ENCODE measurements at places on chromosomes 1 and 21. TPM values are rescaled to one million over a fixed set of nuclear protein-coding genes. Genes with fewer than 3 reads are reported as not detected.

GRCh38 chr1:95089650-95090287 is 17.0 kb upstream of the ALG14 start:
- DNase-seq, result no peak

DNA sequence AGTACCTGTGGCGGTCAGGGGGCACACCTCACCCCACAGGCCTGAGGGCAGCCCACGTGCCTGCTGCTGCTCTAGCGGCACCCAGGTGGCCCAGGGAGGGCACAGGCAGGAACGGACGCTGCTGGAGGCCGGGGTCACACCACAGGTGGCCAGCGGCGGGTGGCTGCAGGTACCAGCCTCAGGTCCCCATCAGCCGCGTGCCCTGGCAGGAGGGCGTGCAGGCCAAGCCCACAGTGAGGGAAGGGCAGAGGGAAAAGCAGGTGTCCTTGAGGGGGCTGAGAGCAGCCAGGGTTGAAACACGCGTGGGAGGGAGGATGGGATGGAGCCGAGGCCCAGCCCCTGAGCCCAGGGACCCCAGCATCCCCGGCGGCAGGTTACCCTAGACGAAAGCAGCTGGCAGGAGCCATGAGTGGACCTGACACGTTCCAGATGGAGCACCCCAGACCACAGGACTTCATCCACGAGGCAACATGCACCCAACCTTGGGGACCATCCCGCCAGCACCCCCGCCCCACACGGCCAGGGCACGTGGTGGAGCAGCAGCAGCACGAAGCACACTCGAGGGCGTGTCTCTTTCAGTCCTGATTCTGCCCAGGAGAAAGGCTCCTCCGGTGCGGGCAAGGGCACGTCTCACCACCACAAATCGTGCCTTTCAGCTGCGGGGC is 3.7 kb downstream of the SLC19A1 start:
- no peak for DNase-seq

DNA sequence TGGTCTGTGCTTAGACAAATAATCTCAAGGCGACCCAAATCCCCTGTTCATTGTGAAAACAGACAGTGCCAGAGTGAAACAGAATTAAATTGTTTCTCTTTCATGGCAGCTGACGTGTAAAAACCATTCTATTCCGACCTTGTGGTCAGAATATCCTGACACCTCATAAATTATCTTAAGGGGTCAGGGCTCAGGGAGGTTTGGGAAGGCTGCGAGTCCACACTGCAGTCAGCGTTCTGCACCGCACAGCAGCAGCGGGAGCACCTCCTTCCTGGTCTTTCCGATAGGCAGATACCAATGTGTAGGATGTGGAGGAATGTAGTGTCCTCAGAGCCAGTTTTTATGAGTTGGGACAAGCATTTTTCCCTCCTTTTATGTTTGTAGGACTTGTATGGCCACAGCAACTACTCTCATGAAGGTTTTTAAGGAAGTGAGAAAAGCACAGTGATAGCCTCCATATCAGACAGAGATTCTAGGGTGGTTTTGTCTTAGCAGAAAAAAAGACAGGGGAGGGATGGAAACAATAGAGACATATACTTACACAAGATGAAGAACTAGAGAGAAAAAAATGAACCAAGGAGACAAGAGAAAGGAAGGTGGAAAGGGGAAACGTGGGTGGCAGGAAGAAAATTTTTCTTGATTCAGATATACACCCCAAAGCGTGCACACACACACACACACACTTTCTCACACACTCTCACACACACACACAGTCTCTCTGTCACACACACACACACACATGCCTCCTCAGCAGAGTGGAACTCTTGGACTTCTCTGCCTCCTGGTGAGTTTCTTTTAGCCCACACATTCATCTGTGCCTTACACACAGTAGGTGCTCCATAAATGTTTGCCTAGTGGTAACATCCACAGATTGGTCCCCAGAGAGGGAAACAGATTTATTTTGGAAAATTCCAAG is 68.6 kb downstream of the NTMT2 start:
- DNase-seq, result no peak

GRCh38 chr1:205481629-205482151 is 22.8 kb upstream of the CDK18 start:
- no peak for DNase-seq

DNA sequence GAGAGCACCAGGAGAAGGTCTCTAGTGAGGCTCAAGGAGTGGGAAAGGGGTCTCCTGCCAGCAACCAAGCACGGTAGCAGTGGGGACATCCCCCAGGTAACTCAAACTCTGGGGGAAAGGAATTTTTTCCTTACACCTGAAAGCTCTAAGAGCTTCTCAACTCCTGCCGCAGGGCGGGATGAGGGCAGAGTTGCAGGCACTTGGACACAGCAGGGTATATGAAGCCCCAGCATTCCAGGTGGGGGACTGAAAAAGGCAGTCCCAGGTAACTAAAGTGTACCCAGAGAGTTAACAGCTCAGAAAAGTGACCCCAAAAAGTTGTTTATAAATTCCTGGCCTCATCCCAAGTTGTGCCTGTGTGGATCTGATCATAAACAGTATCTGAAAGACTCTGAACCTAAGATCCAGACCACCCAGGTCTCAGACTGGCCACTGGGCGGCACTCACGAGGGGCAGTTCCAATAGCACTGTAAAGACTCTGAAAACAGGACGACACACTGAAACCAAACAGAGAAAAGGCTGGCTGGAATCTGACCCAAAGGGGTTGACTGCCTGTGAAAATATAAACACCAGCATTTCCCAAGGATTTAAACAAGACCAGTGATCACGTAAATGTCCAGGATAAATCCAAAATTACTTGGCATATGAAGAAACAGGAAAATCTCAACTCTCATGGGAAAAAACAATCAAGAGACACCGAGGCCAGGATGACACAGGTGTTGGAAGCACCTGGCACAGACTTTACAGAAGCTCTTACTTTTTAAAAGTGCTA is 47.5 kb downstream of the HSF2BP start:
- DNase-seq, result no peak

GRCh38 chr1:95197616-95198252 is 36.3 kb upstream of the RWDD3 start:
- no peak for DNase-seq

GRCh38 chr1:9279172-9279840 is 13.4 kb upstream of the SPSB1 start:
- no peak for DNase-seq

DNA sequence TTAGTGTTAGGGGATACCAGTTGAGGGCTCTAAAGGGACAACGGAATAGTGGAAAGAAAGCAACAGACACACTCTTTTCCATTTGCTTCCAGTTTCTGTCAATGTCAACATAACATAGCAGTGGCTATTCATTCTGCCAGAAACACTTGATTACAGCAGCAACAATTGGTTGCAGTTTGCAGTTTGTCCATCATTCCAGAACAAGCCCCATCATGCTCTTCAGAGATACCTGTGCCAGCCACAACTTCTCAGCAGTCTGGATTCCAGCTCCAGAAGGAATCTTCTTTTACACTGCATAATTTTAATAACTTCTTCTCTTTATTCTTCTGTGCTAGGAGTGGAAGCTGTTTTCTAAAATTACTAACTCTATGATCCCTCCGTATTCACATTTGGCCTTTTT is 1521.4 kb downstream of the PLA2G4A start:
- DNase-seq, result no peak

GRCh38 chr1:226132728-226133503 is 53.6 kb downstream of the ACBD3 start:
- DNase-seq, result no peak

DNA sequence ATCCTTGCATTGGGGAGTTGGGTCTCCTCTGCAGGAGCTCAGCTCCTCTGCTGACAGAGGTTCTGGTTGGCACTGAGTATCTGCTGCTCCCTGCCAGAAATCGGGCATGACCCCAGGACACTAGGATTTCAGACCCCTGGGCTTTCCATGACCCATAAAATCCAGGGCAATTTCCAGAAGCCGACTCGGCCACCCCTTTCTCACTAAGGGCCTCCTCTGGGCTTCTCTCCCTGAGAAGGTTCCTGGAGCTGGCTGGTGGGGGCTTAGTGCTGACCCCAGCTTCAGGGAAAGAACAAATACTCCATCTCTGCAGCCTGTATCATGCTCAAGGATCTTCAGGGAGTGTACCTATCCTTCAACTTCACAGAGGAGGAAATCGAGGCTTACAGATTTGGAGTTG is 603.4 kb downstream of the PTPRU start:
- DNase-seq, result no peak

DNA sequence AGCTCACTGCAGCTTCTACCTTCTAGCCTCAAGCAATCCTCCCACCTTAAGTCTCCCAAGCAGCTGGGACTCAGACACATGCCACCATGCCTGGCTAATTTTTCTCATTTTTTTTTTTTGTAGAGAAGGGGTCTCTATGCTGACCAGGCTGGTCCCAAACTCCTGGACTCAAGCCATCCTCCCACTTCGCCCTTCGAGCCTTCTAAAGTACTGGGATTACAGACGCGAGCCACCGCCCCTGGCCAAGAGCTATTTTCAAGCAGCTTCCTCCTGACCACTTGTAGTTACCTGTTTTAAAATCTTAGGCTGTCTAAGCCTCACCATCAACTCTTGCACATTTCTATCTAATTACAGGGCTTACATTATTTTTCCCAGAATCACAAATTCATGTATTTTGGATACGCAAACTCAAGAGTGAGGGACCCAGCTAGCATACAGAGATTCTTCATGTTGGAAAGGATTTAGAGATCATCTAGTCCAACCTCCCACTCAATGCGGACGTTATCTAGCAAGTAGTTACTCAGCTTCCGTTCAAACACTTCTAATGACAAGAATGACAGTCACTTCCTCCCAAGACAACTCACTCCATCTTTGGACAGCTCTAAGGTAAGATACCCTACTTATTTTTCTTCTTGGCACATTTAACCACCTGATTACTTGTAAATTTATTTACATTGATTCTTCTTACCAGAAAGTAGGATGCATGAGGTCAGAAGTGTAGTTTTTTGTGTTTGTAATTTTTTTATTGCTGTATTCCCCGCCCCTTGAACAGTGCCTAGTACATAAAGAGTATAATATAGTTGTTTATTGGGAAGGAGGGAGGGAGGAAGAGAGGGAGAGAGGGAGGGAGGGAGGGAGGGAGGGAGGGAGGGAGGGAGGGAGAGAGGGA is 65.4 kb downstream of the LUZP1 start:
- DNase-seq, result peak; percentile 17

Gene OR2L8
- 0.21 TPM for total RNA-seq

Gene CYP4B1
- total RNA-seq, result not detected

Gene FAM110D
- total RNA-seq, result 0.07 TPM

Gene UBASH3A
- 86.0 TPM for total RNA-seq

Gene RCAN3
- 33.8 TPM for total RNA-seq

Gene TCHH
- total RNA-seq, result 0.02 TPM

Gene SLC1A7
- total RNA-seq, result not detected
